ENCODE measurements at places on chromosomes 7 and 10. TPM values are rescaled to one million over a fixed set of nuclear protein-coding genes. Genes with fewer than 3 reads are reported as not detected.

DNA sequence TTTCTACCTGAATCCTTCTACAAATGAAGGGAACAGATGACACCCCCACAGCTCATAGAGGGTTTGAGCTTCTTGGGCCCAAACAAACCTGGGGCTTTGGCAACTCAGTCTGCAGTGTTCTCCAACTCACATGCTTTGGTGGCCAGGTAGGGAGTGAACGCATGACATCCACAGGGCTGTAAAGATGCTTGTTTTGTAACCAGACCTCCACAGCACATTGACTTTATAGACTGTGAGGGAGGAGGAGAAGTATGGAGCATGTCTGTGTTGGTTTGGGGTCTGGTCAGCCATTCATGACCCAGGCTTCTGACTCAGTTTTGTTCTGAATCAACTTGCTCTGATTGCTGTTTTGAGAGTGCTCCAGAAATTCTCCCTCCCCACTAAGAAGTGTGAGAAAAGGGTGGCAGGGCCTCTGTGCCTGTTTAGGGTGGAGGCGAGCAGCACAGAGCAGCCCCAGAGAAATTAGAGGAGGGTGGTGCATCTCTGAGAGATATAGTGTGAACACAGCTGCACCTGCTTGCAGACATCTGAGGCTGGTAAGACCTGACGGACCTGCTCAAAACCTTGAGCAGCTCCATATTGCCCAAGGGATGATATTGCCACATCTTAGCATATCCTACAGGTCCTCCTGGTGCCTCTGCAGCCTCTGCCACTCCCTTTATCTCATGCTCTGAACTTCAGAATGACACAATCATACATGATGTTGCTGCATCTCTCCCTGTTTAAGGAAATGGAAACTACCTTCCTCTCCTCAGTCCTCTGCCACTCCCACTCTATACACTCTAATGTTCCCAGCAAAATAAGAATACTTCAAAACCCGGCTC is 287.7 kb downstream of the ABCA13 start:
- DNase-seq, result no peak

DNA sequence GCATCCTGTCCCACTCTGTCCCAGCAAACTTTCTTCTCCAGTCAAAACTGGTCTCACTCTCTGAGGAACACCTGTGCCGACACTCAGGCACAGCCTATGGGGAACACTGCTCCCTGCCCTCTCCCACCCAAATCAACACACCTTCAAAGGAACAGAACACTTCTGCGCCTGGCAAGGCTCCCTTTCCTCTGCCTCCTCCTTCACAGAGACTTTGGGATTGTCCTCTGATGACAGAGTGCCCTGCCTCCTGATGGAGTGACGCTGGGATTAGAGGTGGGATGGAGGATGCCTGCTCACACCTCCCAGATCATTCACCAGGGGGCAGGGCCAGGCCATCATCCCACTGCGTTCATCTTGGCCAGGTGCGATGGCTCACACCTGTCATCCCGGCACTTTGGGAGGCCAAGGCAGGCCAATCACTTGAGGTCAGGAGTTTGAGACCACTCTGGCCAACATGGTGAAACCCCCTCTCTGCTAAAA is 26.5 kb downstream of the KLF6 start:
- no peak for DNase-seq

DNA sequence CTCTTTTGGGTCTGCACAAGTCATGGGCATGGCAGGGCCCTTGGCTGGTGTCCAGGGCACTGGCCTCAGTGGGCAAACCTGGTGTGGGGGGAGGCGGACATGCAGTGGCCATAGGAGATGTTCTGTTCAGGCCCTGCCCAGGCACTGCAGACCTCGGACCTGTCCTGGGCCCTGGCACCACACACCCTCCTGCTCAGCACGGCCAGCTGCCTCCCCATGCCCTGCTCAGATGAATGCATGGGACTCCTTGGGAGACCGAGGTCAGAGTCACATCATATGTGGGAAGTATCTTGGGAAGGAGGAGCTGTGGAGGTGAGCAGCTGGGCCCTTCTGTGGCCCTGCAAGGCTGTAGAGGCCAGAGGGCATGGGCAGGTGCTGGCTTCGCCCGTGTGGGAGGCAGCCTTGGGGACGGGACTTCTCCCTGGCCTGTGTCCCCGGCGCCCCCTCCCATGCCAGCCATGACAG is 130.8 kb downstream of the VIPR2 start:
- DNase-seq, result no peak

- DNase-seq, result no peak
Observed at GRCh38 chr7:18292584-18292983, 203.0 kb upstream of the HDAC9 start.

DNA sequence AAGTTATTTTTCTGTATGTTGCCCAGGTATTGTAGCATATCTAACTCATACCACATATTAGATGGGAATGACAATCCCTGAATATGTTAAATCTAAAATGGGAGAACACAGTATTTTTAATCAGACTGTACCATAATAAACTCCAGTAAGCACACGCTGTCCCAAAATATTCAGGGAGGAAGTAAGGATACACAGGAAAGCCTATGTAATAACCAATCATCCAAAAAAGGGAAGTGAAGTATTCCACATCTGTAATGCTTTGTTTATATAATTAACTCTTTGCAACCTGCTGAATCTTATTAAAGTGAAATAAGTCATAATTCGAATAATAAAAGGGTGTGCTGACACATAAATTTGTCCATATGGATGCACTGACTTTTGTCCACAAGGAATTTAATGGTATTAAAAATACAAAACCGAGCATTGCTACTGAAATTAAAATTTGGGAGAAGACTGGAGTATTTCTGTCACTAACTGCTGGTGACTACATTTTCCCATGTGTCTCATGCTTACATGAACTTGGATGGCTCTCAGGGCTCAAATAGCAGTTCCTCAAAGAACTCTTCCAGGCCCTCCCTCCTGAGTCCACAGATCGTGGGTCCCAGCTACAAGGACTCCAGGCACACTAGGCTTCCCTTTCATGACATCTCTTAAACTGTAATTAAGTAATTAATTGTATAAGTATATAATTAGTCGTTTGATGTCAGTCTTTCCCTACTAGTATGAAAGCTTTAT is 120.6 kb downstream of the NEBL start:
- no peak for DNase-seq

DNA sequence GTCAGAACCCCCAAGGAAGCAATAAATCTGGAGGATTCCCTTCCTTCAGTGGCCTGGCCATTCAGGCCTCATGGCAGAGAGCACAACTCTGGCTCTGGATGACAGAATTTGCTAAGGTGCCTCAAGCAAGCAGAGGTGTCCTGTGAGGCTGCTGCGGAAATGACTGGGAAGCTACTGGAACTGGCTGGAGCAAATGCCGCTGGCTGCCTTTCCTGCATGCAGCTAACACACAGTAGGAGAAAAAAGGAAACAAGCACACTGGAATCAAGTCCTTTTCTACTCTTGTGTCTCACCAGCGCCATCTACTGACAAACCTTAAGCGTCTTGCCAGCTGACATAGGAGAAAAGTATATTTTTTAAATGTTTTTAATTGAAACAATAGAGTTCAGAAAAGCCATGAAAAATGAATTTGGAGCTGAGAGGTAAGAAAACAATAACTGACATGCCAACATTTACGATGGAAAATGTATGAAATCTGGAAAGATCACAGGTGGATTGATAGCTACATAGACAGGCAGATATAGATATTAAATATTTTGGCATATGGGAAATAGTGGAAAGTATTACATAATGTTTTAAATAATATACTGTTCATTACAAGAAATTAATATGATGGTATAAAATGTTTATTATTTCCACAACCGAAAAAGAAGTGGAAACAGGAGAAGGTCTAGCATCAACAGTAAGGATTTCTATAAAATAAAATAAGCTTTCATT is 951.6 kb downstream of the ANKRD7 start:
- DNase-seq, result peak; percentile 52

DNA sequence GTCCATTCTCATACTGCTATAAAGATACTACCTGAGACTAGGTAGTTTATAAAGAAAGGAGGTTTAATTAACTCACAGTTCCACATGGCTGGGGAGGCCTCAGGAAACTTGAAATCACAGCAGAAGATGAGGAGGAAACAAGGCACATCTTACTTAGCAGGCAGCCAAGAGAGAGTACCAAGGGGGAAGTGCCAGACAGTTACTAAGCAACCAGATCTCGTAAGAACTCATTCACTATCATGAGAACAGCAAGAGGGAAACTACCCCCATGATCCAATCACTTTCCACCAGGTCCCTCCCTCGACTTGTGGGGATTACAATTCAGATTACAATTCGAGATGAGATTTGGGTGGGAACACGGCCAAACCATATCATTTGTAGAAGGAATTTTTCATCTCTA is 36.3 kb downstream of the NHLRC2 start:
- DNase-seq, result no peak

DNA sequence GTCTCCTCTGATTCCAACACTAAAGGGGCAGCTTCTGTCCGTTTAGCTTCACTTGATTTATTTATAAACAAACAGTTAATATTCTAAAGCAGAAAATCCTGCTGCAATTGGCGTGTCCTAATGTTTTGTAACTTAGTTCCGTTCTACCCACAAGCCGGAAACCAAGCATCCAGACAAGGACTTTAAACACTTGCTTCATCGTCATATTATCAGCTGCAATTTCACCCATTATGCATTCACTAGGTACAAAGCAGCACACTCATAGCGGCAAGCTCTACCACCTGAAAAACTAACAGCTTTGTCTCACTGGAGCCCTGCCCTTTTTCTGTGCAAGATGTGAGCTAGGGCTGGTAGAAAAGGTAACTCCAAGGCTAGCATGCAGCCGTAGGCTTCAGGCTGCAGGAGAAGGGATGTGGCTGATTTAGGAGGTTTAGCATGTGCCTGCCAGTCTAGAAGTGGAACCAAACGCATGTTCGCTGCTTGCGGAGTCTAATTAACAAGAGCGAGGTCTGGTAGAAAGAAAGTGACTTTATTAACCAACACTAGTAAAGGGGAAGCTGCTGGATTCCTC is 43.7 kb upstream of the BPGM start:
- DNase-seq, result peak; percentile 63

DNA sequence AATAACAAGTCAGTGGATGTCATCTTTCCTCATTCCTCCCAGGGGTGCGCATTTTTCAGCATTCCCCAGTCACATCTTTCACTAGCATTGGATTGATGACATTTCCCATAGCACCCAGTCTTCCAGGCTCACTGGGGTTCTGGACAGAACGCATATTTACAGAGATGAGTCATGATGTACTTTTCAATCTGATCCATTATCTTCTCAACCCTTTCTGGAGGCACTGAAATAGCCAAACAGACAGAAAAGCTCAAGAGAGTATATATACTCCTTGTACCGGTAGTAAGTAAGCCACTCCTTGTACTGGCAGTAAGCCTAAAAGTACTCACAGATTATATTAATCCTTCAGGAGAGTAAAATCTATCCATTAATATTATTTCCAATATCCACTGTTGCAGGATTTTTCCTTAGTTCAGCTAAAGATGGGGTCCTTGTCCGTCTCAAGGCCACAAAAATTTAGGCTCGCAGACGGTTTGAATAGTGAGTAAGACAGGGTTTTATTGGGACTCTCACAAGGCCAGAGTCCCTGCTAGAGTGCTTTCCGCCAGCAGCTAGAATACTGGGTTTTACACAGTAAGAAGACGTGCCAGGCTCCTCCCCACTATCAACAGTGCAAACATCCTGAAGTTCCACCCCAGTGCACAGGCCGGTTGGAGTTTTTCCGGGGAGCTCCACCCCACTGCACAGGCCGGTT is 60.8 kb downstream of the MDH2 start:
- DNase-seq, result peak; percentile 7

GRCh38 chr7:96205665-96206064 is 116.2 kb downstream of the SLC25A13 start:
- no peak for DNase-seq

- DNase-seq, result peak; percentile 23
Observed at GRCh38 chr7:134637934-134638719, 8.5 kb upstream of the BPGM start.

GRCh38 chr7:822692-823276 is 9.5 kb upstream of the SUN1 start:
- no peak for DNase-seq

- peak; percentile 21 for DNase-seq
Observed at GRCh38 chr10:132588301-132589013, 50.9 kb downstream of the INPP5A start.

- no peak for DNase-seq
Observed at GRCh38 chr7:151735186-151735850, 141.6 kb downstream of the PRKAG2 start.

DNA sequence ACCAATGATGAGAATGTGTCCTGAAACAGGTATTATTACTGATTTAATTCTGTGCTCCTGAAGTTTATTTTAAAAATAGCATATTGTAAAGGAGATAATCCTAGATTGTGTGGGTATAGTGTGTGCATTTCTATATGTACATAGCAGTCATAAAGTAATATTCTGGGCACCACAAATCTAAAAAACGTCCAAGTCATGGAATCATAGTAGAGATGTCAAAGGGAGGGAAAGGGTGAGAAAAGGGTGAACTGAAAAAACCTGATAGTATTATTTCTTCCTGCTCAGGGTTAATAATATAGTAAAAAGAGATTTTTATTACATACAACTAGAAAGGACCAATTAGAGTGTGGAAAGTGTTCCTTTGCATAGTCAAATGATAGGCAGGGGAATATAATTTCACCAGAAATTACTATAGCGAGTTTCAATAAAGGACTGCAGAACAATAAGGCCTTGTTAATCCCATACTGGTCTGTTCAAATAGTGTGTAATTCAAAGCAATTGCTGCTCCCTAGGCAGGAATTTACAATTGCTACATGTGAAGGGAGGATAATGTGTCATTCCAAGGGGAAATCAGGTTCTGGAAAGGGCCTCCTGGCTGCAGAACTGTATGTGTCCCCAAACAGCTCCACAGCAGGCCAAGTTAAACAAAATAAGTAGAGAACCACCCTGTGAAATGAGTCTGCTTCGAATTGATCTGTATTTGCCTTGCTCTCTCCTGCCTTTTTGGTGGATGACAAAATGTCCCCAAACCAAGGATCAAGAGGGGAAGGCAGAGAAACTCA is 42.5 kb upstream of the KMT2E start:
- DNase-seq, result peak; percentile 59

DNA sequence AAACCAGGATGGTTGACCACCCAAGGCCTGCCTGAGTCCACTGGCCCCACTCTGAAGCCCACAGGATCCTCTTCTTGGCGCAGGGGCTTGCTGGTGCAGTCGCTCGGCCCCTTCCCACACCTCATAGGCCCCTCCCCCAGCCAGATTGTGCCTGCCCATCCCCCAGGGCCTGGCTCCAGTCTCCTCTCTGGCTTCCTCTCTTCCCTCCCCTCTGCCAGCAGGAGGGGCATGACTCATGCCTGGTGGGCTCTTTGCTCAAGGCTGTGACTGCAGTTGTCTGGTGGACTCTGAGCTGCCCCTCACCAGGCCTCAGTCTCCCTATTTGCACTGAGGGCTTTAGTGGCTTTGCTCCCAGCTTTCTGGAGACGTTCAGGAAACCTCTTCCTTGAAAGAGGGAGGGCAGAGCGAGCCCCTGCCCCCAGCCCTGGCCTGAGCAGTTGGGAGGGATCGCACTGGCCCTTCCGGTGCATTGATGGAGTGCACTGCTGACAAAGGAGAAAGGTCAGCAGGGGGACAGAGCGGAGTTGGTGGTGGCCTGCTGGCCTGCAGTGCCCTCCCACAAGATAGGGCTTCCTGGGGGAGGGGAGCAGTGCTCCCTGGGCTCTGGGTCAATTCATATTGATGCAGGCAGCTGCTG is 60.7 kb downstream of the ZMIZ1 start:
- DNase-seq, result peak; percentile 59

GRCh38 chr10:2284071-2284470 is 546.7 kb upstream of the ADARB2 start:
- DNase-seq, result no peak

GRCh38 chr10:71857934-71858890 is 7.2 kb upstream of the PSAP start:
- DNase-seq, result no peak

TFR2 gene
- total RNA-seq, result 0.98 TPM

PON1 gene
- total RNA-seq, result not detected

PTPN12 gene
- 58.4 TPM for total RNA-seq

SLC29A3 gene
- total RNA-seq, result 0.39 TPM

DNAJC1 gene
- 30.5 TPM for total RNA-seq

All from RPMI7951 (cell line).